ENCODE measurements at places on chromosomes 1 and 21.

DNA sequence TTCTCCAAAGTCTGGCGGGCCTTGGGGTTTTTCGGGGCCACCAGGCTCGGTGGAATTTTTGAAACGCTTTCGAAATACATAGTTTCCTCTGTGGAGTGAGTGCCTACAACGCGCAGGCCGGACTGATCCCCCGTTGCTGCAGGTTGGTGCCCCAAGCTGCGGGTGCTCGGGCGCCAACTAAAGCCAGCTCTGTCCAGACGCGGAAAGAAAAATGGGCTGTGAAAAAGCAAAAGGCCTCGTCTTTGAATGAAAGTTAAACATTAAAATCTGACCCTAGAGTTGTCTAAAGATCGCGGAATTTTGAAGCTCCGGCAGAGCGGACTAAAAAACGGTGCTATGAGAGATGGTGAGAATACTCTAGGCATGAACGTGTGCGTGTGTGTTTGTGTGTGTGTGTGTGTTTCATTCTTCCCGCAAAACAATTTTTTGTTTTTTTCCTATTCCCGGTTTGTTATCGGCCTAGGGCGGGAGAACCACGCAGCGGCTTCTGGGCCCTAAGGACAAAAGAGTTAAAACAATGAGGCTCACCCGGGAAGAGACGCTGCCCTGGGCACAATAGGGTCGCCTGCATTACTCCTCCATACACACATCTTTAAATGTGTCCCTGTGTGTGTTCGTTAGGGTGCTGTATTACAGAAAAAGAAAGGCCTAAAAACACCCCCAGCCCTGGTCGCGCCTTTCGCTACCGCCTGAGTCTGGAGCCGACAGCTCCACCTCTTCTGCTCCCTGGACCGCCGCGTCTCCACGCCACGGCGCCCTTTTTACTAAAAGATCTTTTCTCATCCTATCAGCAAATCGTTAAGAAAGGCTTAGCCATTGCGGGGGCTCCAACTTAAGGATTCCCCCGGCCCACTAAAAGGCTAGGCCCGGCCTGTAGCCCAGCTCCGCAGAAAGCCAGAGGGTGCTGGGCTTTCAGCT is 3.2 kb downstream of the TBX15 start:
- DNase-seq: peak; percentile 63

DNA sequence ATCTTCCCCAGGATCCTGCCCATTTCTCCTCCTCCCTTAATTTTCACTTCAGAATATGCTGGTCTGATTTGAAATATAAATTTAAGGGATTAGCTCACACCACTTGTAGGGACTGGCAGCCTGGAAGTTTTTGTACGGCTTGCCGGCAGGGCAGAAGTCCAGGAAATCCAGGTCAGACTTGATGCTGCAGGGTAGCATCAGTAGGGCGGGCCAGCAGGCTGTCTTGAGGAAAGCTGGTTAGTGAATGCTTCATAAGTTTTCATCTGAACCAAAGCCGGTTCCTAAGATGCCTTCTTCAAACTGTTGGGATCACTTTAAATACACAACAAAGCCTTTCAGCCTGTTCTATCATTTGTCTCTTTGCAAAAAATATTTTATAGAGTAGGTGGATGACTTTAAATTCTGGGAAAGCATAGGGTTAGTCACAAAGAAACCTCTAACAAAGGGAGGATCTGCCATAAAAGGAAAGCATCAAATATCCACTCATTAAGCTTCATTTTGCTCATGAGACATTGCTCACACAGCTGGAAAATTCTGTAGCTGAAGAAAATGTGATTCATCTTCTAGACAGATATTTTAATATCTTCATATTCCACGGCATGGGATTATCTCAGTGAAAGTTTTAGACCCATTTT is 90.7 kb upstream of the GFI1 start:
- no peak for DNase-seq

- DNase-seq: no peak
These were observed 501 bp upstream of the DNAJC6 start for GRCh38 chr1:65308781-65309303.

DNA sequence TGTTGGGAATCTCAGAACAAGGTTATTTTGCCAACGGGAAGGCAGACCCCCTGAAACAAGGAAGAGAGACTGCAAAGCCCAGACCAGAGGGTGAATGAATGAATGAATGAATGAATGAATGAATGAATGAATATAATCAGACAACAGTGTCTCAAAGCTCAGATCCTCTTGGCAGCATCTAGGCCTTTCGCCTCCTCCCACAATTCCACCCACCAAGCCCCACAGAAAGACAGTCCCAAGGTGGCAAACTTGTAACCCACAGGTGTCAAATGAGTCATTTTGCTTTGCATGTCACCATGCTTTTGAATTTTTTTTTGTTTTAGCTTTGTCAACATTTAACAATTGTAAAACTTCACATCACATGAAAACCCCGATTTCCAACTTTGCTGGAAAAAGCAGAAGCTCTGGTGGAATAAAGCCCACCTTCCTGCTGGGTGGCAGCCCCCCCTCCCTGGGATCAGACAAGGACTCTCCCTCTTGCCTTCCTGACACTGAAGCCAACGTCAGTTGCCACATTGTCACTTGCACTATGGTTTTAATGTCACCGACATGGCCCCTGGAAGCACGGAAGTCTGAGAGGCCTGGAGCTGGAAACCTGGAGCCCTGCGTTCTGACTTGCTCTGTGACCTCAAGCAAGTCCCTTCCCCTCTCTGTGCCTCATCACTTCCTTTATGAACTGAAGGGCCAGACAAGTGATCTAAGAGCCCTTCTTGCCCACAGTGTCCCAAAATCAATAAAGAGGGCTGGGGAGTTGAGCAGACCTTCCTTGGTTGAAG is 134.6 kb upstream of the RUNX3 start:
- DNase-seq: no peak

DNA sequence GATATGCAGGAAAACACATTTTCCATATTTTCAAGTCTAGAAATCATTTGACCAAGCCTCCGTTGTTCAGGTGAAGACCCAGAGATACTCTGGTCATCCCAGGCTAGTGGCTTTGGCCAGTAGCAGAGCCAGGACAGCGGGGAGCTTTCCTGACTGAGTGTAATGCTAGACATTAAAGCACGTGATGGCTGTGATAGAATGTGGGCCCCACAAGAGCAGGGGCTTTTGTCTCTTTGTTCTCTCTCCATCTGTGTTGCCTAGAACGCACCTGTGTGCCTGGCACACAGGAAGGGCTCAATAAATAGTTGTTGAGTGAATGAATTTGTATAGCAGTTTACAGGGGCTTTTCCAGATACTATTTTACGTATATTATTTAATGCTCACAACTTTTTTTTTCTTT is 9.0 kb upstream of the CORT start:
- DNase-seq: no peak

- DNase-seq: no peak
These were observed 12.5 kb upstream of the SPOCD1 start for GRCh38 chr1:31828341-31828740.

DNA sequence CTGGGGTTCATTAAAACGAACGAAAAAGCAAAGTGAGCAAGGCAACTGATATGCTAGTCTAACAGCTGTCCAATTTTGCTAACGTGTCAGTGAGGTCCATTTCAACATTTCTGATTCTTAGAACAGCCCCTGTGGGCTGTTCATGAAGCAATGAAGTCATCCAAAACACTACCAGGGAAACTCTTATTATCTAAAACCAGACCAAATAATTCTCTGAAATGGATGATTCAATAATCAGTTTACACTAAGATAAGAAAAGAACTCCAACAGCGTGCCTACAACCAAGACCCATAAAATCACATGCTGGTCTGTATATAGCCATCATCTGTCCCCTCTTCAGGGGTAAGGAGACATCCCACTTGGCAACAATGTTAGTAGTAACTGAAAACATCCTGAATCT is 122.7 kb downstream of the TGFBR3 start:
- no peak for DNase-seq

GRCh38 chr1:241706967-241707366 is 54.9 kb downstream of the WDR64 start:
- no peak for DNase-seq
